ENCODE measurements at places on chromosomes 2 and 18. TPM values are rescaled to one million over a fixed set of nuclear protein-coding genes. Genes with fewer than 3 reads are reported as not detected.

Gene ALKAL2
- total RNA-seq = not detected

Gene KIAA2012
- total RNA-seq = not detected

Gene SKA1
- total RNA-seq = 0.27 TPM

Gene TMEM18
- 29.3 TPM for total RNA-seq

Gene PIK3C3
- total RNA-seq = 53.2 TPM

Gene PROC
- not detected for total RNA-seq

GRCh38 chr2:102512161-102512560 lies 39.1 kb downstream of the SLC9A4 start:
- DNase-seq = no peak

- no peak for DNase-seq
Measured at GRCh38 chr2:76089683-76090082, 379.0 kb upstream of the GCFC2 start.

GRCh38 chr2:137255990-137256389 lies 490.6 kb downstream of the THSD7B start:
- DNase-seq = no peak

GRCh38 chr2:150532879-150533278 lies 45.4 kb upstream of the RND3 start:
- DNase-seq = no peak

GRCh38 chr2:181319286-181319685 lies 137.9 kb upstream of the ITGA4 start:
- DNase-seq = no peak
